ENCODE measurements at places on chromosomes 7 and 10.

GRCh38 chr10:5468262-5469106, 30.9 kb downstream of the CALML5 start:
- DNase-seq: no peak

GRCh38 chr10:124715439-124715838, 28.7 kb downstream of the FAM53B start:
- no peak for DNase-seq

DNA sequence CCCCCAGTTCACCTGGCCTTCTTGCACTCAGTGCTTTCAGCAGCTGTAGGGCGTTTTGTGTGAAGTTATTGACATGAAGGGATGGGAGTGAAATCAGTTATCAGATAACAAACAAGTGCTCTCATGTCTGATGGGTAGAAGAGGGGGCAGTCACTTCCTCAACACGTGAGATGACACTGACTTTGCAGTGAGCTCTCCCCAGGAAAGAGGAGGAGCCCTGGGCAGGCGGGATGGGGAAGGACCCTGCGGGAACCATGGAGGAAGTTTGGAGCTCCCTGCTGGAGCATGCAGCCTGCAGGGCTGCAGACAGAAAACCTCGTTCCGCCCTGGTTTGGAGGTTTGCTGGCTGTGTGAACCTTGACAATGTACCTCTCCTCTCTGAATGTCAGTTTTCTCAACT, 38.7 kb downstream of the GPR26 start:
- DNase-seq: no peak

DNA sequence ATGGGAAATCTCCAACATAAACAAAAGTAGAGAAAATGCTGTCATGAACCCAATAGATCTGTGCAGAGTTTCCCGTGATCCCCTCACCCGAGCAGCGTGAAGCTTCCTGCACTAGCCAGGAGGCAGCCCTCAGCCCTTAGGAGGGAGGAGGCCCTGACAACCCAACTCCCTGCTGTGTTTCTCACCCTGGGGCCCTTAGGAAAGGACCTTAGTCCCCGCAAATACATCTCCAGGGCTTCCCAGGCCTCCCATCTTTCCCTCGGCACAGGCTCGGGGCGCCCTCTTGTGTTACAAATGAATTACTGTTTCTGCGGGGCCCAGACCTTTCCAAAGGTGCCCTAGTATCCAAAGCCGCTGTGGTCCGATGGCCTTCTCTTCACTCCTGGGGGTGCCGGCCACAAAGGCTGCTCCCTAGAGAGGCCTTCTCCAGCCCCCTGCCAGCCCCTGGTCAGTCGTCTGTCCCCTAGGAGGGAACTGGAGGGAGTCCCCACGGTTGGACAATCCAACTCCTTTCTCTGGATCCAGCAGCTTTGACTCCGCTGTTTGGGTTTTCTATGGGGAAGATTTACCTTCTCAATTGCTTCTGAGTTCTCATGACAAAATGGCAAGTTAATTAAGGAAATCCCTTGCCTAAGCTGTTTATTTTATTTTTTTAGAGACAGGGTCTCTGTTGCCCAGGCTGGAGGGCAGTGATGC, 49.9 kb upstream of the SH2B2 start:
- DNase-seq: peak; percentile 75

DNA sequence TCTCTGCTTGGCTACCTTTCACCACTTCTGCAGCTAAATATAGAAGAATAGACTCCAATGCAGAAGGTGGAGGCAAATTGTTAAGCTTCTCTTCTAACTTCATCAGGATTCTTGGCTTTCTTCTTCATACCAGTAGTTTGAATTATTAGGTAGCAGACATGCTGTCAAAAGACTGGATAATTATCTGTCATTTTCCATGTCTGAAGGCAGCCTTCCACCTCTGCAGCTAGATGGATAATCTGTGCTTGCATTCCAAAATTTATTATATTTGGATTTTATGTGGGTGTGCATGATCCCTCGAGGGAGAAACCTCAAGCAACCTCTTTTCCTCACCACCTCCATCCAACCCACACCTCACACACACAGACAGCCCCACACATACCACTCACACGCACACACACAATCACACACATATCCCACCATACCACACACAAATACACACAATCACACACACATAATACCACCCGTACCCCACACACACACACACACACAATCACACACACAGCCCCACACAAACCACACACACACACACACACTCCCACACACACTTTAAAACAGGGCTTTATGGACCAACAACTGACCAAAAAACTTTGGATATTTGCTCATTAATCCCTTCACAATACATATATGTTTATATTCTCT, 145.0 kb downstream of the C7orf25 start:
- DNase-seq: no peak

GRCh38 chr7:22992874-22993840, 20.8 kb downstream of the HYCC1 start:
- no peak for DNase-seq

GRCh38 chr7:75623390-75624133, 115.2 kb downstream of the HIP1 start:
- no peak for DNase-seq

- DNase-seq: no peak
Observed at GRCh38 chr7:93574269-93574645, 267 bp downstream of the CALCR start.

DNA sequence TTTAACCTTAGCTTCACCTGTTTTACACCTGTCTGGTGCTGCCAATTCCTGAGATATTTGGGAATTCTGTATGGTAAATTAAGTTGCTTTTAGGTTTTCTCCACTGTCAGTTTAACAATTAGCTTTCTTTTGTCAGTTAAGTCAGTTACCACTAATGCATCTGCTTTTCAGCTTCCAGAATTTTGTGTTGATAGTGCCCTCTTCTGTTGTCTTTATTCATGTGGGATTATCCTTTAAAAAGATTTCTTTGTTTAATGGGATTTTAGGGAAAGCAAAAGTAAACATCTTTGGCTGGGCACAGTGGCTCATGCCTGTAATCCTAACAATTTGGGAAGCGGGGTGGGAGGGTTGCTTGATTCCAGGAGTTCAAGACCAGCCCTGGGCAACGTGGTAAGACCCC, 8.1 kb downstream of the TFAM start:
- DNase-seq: peak; percentile 17

DNA sequence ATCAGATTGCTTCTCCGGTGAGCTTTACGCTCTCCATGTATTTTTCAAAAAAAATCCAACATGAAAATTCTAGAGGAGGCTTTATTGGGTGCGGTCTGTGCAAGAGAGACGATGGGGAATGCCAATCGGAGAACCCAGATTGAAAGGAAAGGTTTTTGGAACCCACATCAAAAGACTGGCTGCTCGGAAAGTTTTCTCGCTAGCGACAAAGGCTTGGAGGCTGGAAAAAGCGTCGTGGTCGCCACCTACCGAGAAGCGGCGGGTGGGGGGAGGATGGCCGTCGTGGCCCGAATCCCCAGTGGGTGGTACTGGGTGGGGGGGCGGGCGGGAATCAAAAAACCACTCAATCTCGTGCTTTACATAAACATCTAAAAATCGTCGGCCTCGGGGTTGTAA, 1.1 kb upstream of the GTF2I start:
- DNase-seq: peak; percentile 33

DNA sequence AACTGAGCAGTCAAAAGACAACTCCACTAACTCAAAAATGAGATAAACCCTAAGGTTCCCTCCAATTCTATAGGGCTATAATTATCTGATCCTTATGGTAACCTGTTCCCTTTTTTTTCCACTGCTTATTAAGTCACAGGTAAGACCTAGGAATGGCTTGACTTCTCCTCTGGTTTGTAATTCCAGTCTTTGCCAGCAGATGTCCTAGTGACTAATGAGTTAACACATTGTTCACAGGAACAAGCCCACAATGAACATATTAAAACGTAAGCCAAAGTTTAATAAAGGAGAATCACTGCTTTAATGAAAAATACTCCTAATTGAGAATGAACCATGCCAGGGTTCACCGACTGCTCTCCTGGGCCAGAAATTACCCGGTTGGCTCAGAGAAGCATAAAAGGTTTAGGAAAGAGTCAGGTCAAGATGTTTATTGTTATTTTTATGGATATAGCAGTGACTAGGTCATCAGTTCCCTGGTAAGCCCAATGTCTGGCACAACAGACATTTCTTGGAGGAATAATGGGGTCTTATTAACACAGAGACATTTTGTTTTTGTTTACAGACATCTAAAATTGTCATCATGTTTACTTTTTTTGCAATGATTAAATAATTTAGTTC, 120.1 kb downstream of the ELAPOR2 start:
- peak; percentile 65 for DNase-seq

DNA sequence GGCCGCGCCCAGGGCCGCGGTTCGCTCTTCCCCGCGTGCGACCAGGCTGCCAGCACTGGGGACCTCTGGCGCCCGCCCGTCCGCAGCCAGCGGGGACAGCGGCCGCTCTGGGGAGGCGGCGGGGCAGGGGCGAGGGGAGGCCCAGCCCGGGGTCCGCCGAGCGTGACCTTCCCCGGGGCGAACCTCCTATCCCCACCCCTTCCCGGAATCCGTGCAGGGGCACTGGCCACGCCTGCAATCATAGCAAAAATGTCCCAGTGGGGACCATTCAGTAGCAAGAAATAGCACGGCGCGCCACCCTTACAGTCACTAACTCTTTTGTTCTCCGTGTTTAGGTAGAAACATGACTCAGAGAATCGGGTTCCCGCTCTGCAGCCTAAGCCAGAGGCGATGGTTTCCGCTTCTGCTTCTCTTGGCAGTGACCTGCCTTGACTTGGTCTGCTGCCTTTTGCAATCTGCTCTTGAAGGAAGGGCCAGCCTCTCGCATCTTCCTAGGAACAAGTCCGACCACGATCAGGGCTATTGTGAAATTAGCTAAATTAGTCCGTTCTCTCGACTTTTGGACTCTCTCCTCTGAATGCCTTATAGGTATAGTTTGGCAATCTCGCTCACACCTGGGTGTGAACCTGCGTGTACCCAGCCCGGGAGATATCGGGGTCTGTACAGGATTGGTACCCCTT, 79.3 kb upstream of the ACBD5 start:
- peak; percentile 63 for DNase-seq

DNA sequence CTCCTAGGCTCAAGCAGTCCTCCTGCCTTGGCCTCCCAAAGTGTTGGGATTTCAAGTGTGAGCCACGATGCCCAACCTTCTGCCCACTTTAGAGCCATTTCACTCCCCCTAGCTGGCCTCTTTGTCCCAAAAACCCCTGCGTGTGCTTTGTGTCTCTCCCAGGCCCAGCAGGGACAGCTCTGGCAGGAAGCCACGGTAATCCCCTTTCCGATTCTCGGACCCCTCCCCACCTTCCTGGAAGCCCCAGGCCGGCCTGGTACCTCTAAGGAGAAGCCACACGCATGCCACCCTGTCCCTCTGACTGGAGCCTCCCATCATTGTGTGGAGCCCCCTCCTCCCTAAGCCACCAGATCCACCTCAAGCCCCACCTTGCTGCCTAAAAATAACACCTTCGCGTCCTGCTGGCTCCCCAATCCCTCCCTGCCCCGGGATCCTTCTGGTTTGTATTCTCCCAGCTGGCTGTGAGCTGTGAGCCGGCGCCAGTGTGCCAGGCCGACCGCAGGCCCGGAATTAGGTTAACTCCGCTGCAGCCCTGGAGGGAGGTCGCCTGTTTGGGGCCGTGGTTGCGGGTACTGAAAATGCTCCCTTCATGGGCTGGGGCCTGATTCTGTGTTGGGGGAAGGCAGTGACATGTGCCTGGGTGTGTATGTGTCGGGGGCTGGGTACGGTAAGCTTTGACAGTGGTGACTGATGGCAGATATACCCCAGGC, 16.4 kb upstream of the SRRM3 start:
- DNase-seq: no peak

GRCh38 chr7:142776206-142776844, 5.6 kb downstream of the PRSS2 start:
- DNase-seq: peak; percentile 49
